ENCODE measurements at places on chromosomes 7 and 10. TPM values are rescaled to one million over a fixed set of nuclear protein-coding genes. Genes with fewer than 3 reads are reported as not detected.

DNA sequence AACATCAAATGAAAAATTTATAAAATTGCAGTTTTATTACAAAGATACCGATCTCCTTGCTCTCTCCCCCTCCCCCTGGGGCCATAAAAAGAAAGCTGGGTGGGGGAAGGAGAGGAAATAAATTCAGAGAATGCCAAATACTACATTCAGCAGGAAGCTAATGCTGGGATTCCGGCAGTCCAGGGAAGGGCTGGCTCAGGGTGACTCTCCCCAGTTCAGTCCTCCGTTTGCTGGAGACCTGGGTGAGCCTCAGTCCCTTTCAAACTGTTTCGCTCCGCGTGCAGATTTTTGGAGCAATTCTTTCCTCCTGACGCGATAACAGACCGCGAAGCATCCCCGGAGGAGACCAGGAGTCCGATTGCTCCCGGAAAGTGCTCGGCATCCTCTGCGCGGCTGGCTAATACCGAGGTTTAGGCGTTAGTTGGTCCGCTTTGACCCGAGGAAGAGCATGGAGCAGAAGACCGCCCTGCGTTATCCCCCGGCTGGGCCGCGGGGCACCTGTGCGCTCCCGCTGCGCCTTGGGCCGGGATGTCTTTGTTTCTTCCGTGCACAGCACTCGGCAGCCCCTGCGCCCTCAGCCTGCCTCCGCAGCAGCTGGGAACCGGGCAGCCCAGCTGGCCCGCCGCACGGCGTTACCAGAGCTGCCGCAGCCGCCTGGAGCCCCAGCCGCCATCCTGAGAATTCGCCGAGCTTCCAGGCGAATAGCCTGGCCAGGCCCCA, 3.9 kb upstream of the HOXA2 start:
- DNase-seq = no peak

DNA sequence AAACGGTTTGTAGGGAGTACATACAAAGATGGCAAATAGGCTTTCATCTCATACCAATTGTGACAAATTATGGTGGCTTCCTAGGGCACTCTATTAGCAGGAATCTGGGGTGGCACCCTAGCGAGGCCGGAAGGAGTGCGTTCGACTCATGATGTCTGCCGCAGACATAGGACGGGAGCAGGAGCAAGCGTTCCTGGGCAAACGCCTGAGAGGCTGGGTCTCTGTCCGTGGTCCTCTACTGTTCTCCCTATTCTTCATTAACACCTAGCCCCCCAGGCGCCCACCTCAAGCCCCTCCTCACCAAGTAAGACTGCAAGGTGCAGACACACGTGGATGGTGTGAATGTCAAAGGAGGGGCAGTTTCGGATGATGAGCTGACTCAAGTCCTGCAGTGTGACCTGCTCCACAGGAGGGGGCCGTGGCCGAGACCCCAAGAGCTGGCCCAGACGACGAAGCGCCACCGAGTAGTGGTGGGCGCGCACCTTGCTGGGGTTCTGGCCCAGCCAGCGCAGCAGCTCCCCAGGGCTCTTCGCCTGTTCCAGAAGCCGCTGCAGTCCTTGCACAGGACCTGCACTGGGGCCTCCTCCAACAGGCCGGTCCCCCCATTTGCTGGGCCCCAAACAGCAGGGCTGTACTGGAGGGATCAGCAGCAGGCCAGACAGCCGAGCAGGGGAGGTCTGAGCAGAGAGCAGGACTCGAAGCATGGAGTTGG, 1.3 kb downstream of the FASTK start:
- no peak for DNase-seq

DNA sequence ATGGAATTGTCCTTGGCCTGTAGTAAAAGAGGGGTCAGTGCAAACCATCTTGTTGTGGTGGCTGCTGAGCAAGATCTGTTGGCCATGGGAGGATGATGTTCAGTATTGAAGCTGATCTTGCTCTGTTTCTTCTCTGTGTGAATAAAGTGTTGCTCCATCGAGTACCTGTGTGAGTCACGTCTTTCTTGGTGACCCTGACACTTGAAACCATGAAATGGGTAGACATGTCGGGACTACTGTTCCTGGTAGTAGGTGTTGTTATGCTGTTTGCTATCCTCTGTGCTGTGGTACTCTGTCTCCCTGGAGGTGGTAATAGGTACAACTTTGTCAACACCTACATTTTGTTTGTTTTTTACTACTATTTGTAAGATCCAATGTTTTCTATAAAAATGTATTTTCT, 330.6 kb downstream of the MDFIC start:
- no peak for DNase-seq

- no peak for DNase-seq
Observed at GRCh38 chr10:21257919-21258318, 267.6 kb downstream of the SKIDA1 start.

DNA sequence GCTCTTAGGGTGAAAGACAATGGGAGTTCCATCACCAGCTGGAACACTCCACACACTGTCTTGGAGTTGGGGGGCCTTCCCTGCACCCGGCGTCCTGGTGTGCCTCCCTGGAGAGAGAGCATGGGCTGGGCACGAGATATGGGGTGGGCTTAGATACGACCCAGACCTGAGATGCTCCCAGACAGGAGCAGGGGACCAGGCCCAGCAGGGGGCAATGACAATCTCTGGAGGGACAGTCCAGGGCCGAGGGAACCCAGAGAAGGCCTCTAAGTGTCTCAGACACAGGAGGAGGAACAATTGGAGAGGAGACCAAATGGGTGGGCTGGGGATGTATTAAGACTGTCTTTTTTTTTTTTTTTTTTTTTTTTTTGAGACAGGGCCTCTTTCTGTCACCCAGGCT, 40.0 kb downstream of the MYL10 start:
- DNase-seq = no peak

- no peak for DNase-seq
Observed at GRCh38 chr10:11307937-11308336, 290.3 kb downstream of the CELF2 start.

DNA sequence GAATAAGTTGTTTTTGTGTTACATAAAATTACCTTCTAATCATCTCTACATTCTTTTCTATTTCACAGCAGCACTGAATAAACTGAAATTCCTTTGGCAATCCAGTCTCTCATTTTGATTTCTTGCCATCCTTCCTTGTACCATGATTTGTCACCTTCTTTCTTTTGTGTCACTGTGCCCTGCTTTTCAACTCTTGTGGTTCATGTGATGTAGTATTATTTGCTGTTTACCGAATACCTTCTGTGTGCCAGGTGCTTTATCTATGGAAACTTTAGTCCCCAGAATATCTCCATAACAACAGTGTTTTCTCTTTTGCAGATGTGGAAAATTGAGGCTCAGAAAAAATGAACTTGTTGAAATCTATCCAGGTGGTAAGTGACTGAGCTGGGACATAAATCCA, 220.3 kb downstream of the STK31 start:
- DNase-seq = no peak

DNA sequence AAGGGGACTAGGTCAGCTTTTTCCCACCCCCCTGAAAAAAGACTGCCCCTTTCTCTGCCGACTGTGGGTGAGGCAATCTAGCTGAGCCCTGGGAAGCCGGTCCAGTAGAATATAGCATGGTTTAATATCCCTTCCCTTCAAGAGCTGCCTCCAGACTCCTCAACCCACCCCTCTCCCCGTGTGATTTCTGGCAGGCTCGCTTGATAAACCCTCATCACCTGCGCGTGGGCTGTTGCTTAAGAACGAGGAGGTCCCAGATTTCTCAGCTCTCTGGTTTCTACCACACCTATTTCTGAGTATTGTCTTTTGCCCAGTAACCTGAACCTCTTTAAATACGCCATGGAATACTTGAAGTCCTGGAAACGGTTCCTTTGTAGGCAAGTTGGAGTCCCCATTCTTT, 2.0 kb upstream of the LRRC4 start:
- DNase-seq = no peak

- no peak for DNase-seq
Observed at GRCh38 chr10:70355051-70356021, 27.1 kb downstream of the LRRC20 start.

- no peak for DNase-seq
Observed at GRCh38 chr10:95275726-95276366, 15.0 kb downstream of the PDLIM1 start.

- no peak for DNase-seq
Observed at GRCh38 chr7:117630907-117631564, 151.2 kb downstream of the CFTR start.

DNA sequence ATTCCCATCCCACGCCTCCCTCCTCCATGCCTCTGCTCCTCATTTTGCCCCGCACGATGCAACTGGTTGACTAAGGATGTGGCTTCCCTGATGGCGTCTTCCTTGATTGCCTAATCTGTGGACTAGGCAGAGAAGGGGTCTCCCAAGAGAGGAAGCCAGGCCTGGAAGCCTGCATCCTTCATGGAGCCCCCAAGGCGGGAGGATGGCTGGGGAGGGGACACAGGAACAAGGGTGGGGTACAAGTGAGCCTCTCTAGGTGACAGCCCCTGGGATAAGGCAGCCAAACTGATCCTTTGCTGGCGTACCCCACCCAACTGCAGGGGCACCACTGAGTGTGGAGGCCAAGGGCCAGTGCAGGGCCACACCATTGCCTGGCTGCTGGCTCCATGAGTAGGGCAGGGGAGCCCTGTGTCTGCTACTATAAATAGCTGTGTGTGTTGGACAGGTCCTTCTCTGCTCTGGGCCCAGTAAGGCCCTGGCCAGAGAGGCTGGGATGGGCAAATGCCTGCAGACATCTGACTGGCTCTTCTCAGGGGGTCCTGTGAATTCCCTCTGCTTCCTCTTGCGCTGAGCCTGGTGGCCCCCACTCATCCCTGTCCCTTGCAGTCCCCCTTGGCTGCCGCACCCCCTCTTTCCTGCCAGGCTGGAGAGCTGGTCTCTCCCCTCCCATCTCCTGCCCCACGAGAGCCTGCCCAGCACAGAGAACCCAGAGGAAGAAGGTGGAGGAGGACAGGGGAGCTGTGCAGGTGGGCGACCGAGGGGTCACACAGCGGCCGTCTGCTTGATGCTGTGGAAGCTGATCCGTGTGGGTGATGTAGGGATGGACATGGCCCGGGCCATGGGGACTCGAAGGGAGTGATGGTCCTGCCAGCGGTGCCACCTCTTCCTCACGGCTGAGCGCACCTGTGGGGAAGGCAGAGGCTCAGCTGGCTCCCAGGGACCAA, 29.3 kb downstream of the CRHR2 start:
- DNase-seq = no peak

DNA sequence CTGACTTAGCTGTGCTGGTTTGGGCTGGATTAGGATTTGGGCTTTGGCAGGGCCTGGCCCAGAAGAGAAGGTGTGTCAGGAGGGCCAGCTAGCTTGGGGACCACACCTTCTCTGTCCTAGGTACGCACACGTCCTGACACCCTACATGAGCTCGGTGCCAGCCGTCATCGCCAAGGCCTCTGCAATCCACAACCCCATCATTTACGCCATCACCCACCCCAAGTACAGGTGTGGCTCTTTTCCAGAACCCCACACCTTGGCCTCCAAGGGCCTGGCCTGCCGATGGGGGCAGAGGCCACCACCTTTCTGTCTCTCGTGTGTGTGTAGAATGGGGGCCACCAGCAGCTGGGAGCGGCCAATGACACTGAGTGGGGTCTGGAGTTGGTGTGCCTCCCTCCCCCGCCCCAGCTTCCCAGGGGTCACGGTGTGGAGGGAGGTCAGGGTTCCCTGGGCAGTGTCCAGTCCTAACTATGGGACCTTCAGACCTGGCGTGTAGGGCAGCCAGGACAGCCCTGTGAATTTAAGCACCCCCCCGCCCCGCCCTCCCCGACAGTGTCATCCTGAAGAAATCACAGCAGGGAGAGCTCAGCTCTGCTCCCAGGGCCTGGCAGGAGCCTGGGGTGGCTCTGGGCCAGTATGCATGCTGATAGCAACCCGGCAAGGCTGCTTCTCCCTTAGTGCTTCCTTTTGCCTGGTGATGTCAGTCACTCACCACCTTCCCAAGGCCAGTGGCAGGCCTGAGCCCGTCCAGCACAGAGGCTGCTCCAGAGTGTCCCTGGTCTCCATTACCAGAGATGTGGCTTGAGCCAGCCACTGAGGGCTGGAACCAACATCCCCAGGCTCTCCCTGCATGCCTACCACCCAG, 6.9 kb upstream of the LDB3 start:
- DNase-seq = no peak

- DNase-seq = peak; percentile 91
Observed at GRCh38 chr7:94374721-94375566, 19.8 kb upstream of the COL1A2 start.

GRCh38 chr7:105112440-105113418, 98.7 kb downstream of the KMT2E start:
- DNase-seq = no peak

GRCh38 chr7:140501966-140502365, 22.7 kb upstream of the MKRN1 start:
- DNase-seq = no peak

DNA sequence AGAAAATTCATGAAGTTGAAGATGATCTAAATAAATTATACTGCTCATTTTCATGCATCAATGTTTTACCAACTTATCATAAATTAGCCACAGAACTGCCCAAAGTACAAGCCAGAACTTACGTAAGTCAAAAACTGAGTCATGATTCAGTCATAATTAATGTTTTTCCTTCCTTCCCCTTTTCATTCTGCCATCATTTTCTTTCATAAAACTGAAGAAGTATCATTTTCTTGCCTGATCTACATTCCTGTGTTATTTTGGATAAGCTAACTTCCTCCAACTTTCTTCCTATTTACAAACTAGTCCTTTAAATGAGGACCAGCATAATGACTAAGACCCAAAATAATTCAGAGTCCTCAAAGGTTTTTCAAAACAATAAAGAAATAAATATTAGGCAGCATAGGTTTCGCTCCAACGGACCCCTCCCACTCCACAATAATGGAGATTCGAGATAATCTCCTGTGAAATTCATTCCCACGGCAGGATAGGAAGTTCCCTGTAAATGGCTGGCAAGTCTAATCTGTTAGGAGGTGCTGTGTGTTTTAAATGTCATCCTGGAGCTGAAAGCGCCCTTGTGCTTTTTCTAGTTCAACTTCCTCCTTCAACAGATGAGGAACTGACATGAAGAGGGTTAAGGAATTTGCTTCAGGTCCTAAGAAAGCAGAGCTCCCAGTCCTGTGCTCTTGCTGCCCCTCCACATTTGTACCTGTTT, 218.9 kb downstream of the DOCK4 start:
- no peak for DNase-seq

GRCh38 chr10:113273181-113274163, 279.4 kb upstream of the HABP2 start:
- peak; percentile 54 for DNase-seq

Gene HKDC1
- polyA plus RNA-seq = 19.3 TPM

Gene ERCC6
- polyA plus RNA-seq = 13.7 TPM

Gene AFAP1L2
- polyA plus RNA-seq = 40.1 TPM

Gene WIPF3
- polyA plus RNA-seq = 5.8 TPM

Gene INMT
- 1.5 TPM for polyA plus RNA-seq

Gene OR6B1
- not detected for polyA plus RNA-seq

Gene MYH16
- polyA plus RNA-seq = 0.39 TPM

Gene RADIL
- polyA plus RNA-seq = 2.9 TPM

Gene CFTR
- polyA plus RNA-seq = 11.5 TPM

Gene HOXA5
- polyA plus RNA-seq = 63.4 TPM

Gene VAX1
- polyA plus RNA-seq = not detected

Gene CYP26C1
- polyA plus RNA-seq = not detected

Gene SPDYE3
- 10.4 TPM for polyA plus RNA-seq

Gene CD36
- polyA plus RNA-seq = 33.6 TPM

Gene TMEM140
- polyA plus RNA-seq = 29.2 TPM

Gene ZDHHC16
- 40.5 TPM for polyA plus RNA-seq

Gene SPDYE9
- 0.41 TPM for polyA plus RNA-seq

Gene ASB10
- polyA plus RNA-seq = not detected

Gene MRPS16
- 82.6 TPM for polyA plus RNA-seq

Data from renal pelvis (tissue), 12 donors.